Amniotic stem cell (primary cell): ENCODE measurements at places on chromosomes 7 and 10.

GRCh38 chr7:130996833-130997231 is 262.8 kb upstream of the KLF14 start:
- no peak for DNase-seq

- DNase-seq = no peak
Measured at GRCh38 chr7:19102884-19103283, 14.6 kb downstream of the TWIST1 start.

GRCh38 chr7:28493477-28493876 is 81.2 kb downstream of the CREB5 start:
- no peak for DNase-seq

DNA sequence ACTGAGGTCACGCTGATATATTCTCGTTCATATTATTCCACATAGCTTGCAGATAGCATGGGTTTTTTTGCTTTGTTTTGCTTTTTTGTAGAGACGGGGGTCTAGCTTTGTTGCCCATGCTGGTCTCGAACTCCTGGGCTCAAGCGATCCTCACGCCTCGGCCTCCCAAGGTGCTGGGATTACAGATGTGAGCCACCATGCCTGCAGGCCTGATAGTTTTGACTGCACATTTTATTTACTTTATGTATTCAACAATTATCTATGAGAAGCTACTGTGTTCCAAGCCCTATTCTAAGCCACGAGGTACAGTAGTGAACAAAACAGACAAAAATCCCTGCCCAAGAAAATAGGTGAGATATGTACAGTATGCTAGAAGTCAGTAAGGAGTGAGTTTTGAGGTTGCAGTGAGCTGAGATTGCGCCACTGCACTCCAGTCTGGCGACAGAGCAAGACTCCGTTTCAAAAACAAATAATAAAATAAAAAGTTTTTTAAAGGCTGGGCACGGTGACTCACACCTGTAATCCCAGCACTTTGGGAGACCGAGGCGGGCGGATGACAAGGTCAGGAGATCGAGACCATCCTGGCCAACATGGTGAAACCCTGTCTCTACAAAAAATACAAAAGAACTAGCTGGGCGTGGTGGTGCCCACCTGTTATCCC is 1.3 kb upstream of the YWHAG start:
- DNase-seq = no peak

DNA sequence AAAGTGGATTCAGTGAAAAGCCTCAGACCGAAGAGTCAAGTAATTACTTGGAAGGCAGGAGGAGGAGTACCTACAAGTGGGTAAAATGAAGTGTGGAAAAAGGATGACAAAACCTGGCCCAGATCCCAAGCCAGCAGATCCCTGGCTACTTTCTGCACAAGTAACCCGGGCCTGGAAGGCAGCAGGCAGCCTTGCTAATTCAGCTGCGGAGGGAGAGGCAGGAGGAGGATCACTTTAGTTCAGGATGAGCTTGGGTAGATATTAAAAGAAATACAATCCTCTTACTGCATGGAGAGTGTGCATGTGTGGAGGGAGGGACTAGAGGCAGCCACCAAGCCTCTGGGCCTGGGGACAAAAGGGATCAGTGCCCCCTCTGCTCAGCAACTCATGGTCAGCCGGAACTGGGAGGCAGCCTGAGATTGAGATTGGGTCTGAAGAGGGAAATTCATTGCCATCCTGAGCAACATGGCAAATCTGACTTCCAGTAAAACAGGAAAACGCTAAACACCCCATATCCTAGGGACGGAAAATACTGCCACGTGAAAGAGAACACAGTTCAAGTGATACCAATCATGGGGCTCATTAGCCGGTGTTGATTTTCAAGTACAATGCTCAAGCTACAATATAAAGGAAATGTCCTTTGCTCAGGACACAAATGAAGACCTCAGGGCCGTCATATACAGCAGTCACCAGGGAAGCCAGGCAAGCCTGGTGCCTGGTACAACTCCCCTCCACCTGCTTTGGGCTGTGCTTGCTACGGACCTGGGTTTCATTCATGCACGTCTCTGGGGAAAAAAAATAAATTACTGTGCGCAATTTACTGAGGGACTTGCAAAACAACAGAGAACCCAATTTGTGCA is 1.3 kb downstream of the AMPH start:
- DNase-seq = no peak

DNA sequence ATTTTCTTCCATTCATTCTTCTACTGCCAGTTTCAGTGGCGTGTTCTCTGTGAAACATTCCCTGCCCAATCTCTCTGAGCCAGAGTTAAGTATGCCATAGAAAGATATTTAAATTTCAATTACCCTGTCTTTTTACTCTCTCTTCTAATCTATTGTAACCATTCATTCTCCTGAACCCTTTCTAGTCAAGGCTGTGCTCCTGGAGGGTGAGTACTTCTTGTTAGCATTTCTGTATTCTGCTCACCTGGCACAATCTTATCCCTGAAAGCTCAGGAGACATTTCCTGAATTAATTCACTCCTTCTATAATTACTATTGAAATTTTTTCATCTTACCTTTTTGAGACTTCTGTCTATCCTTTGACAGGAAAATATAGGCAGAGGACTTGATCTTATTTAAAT is 271.7 kb downstream of the HGF start:
- DNase-seq = no peak

DNA sequence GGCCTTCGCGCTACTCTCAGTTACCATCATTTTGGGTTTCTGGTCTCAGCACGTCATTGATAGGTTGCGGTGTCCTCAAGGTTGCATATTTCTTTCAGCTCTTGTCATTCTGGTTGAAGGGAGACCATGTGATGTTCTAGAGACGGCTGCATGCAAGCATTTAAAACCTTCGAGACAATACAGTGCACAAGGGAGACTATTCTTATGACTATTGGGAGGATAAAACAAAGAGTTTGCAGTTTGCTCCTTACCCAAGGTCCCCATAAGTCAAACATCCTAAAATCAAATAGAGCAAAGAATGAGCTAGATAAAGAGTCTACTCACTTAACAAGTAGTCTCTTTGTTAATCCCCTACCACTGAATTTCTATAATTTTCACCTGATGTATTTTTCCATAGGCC is 39.1 kb downstream of the NPVF start:
- no peak for DNase-seq

- no peak for DNase-seq
Measured at GRCh38 chr10:35268791-35269257, 67.5 kb upstream of the CCNY start.

DNA sequence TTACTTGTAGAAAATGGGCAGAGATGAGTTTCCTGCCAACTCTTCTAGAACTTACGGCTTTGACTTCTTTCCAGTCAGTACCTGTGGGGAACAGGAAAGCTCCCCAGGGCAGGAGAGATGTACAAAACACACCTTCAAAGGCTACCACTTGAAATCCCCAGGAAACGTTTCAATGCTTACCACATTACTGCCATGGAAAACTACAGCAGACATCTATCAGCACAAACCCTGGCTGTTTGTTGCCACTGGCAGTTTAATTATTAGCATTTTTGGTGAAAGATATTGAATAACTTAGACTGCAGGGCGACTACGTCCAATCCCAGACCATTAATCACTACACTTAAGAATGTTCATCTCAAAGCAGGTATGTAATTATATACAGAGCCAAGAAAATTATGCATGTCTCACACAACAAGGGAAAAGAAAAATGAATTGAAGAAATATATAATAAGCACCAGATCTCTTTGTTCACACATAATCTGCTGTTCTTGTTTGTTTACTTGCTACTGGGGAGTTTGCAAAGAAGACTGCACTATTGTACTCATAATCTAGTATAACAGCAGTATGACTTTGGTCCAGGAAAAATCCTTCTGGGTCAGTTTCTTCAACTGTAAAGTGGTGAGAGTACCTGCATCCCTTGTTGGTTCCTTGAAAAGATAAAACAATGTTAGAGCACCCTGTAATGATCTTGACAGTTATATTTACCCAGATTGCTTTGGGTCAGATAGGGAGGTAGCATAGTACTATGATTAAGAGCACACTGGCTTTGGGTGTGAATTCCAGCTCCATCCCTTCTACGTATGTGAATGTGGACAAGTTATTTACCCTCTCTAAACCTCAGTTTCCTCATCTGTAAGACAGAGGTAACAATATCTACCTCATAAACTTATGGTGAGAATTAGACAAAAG is 138.3 kb downstream of the DOCK4 start:
- DNase-seq = no peak

DNA sequence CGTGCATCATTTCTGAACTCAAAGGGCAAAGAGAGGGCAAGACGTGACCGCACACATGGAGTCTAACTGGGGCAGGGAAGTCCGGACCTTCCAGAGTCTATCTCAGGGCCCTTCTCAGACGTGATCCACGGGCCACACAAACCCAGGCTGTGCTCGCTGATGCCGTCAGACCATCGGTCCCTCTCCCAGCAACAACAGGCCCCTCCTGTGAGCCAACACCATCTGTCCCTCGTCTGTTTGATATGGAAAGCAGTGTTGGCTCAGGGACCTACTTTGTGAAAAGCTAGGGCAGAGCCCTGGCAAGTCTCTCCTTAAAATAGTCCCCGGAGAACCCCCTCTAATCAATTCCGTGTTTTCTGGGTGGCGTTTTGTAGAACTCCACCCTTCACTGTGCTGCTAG is 208.8 kb downstream of the TCERG1L start:
- DNase-seq = no peak
